ENCODE measurements at places on chromosomes 12 and 14.
A peak's percentile ranks its signal among the peaks of the same experiment; 100 is the strongest.

GRCh38 chr12:39145175-39145999 is 240.0 kb upstream of the CPNE8 start:
- DNase-seq: peak; percentile 3

- DNase-seq: no peak
Observed at GRCh38 chr12:98485792-98486340, 29.5 kb upstream of the TMPO start.

DNA sequence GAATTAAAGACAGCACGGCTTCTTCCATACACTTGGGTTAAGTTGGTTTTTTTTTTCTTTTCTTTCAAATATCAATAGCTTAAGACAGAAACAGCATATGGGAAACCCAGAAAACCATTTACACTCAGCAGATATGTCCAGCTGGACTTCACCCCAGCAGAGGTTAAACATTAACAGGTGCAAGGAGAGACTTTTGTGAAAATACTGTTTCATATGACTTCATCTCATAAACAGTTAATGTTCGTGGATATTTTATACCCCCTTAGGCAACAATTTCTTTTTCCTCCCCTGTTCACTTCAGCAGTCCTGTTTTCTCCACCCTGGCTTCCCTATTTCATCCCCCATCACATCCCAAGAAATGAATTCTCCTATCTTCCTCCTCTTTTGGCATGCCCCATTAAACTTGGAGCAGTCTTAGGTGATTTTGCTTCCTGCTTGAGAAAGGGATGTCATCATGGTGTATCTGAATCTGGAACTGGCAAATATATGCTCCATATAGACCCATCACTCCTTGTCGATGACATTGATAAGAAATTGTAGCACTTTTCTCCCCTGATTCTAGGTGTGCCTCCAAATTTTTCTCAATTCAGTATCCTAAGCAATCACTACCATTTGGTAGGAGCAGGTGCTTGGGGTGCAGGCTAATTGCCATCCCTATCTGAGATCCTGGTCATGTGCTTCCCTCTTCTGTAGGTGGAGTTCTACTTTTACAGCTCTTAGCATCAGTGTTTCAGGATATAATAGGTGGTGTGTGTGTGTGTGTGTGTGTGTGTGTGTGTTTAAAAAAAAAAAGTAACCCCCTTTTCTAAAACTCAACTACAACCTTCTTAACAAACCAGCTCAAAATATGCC is 67.9 kb downstream of the BMP4 start:
- DNase-seq: no peak

- no peak for DNase-seq
Observed at GRCh38 chr12:90274407-90274806, 565.8 kb upstream of the ATP2B1 start.

GRCh38 chr12:101298426-101298825 is 18.5 kb downstream of the UTP20 start:
- DNase-seq: no peak

DNA sequence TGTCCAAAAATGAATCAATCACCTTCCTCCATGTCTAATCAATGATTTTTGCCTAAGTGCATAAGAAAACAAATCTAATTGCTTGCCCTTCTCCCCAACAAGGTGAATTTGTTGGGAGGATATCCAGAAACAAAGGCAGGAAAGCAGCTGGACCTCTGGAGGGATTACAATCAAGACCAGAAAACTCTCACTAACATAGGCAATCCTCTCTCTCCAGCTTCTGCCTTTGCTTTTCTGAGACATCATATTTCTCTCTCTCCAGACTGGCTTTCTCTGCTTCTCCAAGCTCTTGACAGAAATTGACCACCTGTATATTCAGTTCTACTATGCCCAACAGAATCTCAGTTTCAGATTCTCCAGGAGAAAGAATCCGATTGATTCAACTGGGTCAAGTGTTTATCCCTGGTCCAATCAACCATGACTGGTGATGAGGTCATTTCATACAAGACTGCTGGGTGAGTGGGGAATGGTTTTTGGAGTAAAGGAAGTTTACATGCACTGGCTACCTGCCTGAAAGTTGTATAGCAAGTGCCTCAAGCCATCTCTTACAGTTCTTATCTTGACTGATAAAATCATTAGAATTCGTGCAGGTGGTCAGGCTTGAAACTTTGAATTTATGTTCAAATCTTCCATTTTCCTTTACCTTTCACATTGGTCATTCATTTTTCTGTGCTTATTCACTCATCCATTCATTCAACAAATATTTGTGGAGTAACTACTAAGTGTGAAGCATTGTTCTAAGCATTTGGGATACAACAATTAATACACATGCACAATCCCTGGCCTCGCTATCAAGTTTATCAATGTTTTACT is 22.2 kb upstream of the CFAP54 start:
- no peak for DNase-seq

DNA sequence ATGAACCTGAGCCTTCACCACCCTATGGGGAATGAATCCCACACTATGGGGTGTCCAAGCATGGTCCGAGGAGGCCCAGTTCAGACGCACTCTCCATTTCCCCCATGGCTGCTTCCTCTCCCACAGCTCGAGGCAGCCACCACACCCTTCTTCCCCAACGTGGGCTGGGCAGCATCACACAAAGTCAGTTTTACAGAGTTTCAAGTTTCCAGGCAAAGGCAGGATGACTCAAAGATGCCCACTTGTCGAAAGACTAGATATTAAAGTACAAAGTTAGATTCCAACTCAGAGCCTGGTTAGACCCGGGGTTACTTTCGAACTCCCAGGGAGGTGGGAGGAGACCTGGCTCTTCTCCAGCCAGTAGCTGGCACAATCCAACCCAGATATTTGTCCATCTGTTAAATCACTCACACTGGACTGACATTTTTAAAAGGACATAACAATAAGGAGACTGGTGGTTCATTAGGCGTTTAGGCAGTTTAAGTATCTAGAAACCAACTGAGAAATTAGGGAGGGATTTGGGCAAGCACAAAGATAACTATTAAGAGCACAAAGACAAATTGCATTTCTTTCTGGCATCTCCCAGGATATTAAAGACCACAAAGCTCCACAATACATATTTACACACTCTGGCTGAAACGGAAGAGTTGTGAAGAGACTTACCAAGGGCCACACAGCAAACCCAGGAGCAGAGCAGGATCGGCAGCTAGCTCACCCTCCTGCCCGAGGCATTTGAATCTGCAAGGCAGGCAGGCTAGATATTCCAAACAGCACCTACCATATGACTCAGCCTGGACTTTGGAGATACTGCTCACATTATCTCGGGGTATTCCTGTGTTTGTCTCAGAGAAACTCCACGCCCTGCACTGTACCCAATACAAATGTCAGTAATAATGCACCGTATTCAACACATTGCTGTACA is 34.8 kb downstream of the TMCC3 start:
- DNase-seq: no peak

DNA sequence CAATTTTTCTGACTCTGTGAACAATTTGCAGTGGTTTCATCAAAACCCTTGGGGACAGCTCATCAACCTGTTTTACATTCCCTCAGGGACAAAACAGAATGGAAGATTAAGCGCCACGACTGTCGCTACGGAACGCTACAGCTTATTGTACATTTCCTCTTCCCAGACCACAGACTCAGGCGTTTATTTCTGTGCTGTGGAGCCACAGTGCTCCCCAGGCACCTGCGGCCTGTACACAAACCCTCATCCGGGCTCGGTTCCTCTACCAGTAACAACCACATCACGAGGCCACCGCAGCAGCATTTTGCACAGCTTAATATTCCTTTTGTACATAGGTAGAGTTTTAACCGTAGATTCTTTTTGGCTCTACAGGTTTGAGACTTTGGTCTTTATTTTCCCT is 397.4 kb upstream of the OR4E1 start:
- no peak for DNase-seq

- no peak for DNase-seq
Observed at GRCh38 chr14:100065942-100066574, 836 bp downstream of the EVL start.

- DNase-seq: no peak
Observed at GRCh38 chr14:102201776-102202175, 62.1 kb downstream of the WDR20 start.

GRCh38 chr14:44771496-44771895 is 190.3 kb downstream of the KLHL28 start:
- no peak for DNase-seq

DNA sequence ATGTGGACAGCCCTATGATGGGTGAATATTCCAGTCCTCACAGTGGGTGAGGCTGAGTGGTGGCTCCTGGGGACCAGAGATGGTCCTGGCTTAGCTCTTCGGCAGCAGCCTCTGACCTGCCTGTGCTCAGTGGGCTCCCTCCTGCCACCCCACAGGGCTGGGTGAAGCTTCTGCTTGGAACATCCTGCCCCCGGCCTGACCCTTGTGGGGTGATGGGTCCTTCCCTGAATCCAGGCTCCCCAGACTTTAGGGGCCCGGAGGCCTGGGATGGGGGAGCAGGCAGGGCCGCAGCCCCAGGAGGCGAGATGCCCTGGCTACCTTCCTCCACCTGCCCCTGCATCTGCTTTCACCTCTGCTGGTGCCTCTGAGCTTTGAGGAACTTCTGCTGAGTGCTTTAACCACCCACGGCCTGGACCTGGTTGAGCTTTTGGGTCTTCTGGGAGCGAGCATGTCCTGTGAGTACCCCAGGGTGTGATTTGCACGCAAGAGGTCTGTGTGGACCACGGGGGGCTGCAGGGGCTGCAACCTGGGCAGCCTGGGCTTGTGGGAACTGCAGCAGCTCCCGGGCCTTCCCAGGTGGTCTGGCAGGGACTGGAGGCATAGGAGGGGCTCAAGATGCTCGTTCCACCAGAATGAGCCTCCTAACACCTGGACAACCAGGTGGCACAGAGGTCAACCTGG is 159.5 kb downstream of the KIF26A start:
- DNase-seq: no peak

DNA sequence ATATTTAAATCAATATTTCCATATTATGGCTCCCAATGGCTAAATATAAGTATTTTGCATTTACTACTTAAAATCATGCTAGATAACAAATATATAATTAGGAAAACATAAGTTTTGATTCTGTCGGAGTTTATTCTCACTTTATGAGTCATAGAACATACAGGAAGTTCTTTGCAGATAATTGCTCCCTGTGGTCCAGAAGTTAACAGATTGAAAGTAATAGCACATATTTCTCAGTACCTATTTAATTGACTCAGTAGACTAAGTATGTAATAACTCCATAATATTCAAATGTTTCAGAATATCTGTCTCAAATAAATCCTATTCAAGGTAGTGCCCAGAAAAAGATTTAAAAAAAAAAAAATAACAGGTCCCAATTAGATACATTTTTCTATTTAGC is 806.0 kb upstream of the ATXN7L3B start:
- no peak for DNase-seq

DNA sequence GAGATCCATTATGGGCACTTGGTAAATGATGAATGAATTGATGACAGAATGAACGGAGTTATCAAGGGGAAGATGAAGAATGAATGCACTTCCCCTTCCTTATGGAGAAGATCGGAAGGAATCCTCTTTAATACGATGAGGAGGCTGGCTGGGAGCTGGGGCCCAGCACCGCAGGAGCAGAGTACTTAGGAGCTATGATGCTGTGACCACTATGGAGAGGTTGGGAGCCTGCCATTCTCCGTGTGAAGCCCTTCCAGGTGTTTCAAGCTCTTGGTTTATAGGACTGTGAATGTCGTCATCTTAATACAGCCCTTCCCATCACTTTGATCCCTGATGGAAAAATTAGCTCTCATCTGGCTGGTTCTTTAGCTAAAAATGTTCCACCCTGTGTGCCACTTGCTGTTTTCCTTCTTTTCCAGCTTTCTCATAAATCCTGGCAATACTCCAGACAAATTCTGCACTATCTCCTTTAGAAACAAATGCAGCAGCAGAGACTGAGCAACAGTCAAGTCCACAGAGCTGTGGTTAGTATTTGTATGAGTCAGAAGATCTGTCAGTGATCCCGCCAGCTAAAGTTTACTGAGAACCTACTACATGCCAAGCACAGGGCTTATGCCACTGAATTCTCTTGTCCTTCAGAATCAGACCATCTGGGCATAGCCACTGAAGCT is 263.1 kb upstream of the CRY1 start:
- DNase-seq: no peak

DNA sequence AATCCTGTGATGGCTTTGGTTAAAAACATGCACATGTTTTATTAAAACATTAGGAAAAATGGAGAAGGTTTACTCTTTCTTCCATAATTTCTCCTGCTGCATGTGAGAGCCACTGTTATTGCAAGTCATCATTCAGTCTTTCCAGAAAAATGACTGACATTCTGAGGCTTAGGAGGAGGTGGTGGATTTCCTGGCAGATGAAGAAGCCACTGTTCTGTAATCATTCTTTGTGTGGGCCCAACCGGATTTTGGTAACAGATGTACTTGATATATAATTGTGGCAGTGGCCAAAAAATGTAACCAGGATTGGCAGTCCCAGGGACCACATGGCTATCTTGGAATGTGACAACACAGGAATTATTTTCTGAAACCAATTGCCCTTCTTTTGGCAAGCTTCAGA is 120.2 kb downstream of the DAAM1 start:
- no peak for DNase-seq

DNA sequence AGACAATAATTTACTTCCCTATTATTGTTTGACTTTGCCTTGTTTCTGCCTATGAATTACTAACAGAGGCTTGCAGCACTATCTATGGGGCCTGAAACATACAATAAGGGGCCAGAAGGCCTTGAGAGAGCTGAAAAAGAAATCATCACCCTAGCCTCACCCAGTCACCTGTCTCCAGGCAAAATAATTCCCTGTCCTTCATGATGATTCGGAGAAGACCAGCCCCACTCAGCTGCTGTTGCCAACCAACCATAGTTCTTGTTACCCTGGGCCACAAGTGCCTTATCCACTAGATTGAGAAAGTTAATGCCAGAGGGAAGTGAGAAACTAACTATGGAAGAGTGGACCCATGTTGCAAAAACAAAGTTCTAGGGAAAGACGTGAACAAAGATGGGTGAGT is 97.1 kb downstream of the ARF6 start:
- DNase-seq: no peak

- no peak for DNase-seq
Observed at GRCh38 chr12:90091809-90092208, 383.2 kb upstream of the ATP2B1 start.

DNA sequence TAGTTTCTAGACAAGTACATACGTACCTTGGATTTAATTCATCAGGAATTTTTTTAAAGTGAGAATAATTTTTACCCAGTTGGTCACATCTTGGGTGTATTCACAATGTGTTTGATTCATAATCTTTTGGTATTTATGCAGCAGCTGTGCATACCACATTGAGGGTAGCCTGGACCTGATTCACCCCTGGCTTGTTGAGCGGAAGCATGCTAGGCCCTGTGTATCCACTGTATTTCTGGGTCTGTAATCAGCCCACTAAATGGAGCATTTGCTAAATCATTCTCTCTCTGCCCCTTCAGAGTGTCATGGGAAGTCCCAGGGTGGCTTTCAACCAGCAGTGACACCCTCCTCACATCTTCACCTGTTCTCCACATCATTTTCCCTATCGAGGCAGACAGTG is 203.8 kb upstream of the RGS6 start:
- DNase-seq: no peak

DNA sequence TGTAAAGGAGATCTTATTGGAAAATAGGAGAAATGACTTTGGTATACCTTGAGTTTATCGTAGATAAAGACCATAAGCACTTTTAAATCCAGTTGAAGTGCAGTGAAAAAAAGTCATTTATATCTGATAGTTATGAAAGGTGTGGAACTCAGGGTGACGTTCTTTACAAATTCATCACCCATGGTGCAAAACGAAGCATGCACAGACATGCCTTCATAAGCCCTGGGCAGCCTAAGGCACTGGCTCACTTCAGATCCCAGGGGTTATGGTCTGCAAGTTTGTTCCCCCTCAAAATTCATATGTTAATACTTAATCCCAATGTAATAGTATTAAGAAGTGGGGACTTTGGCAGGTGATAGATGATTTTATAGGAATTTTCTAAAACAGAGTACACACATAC is 1216.4 kb upstream of the USP15 start:
- DNase-seq: no peak
